Fibroblast of skin of abdomen (primary cell): ENCODE measurements at places on chromosomes 3 and 15.

DNA sequence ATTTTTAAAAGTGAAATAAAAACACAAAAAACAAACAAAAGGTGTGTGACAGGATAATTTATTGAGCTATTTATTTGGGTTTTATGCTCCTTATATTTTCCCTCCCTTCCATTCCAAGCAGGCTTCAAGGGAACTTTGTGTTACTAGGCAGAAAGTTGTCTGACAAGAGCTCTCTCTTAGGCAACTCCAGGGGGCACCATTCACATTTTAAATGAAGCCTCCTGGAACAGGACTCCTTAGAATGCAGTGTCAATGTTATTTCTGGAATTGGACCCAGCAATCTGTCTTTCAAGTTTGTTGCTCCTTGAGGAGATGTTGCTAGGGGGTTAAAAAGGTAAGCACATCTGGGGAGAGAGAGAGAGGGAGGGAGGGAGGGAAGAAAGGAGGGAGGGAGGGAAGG, 5.4 kb upstream of the RFX7 start:
- peak; percentile 44 for DNase-seq

- no peak for DNase-seq
Measured at GRCh38 chr3:53629402-53629723, 135.0 kb downstream of the CACNA1D start.

GRCh38 chr3:61333192-61333961, 82.1 kb upstream of the FHIT start:
- peak; percentile 64 for DNase-seq

DNA sequence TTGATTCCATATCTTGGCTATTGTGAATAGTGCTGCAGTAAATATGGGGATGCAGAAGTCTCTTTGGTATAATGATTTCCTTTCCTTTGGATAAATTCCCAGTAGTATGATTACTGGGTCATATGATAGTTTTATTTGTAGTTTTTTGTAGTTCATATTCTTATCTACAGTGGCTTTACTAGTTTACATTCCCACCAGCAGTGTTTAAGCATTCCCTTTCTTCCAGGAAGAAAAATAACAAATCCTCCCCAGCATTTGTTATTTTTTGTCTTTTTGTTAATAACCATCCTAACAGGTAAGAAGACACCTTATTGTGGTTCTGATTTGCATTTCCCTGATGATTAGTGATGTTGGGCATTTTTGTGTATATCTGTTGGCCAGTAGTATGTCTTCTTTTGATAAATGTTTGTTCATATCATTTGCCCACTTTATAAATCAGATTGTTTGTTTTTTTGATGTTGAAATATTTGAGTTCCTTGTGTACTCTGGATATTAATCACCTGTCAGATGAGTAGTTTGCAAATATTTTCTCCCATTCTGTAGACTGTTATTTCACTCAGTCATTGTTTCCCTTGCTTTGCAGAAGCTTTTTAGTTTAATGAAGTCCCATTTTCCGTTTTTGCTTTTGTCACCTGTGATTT, 163.3 kb upstream of the THRB start:
- no peak for DNase-seq

GRCh38 chr3:192991356-192991755, 73.7 kb upstream of the MB21D2 start:
- no peak for DNase-seq

DNA sequence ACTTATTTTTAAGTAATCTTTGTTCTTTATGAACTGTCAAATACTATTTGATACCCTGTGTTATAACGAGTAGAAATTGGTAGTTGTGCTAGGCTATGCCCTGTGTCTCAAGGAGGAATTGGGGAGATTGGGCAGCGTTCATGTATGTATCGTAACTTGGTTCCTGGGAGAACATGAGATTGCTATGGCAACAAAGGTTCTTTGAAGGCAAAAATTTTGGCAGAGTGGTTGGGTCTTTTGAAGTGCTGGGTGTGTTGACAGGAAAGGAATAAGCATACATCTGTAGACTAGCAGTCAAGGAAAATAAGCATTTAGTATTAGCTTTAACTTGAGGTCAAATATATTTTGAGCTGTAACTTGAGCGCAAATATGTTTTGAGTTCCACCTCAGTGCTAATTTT, 45.3 kb downstream of the TCF12 start:
- DNase-seq, result peak; percentile 16

DNA sequence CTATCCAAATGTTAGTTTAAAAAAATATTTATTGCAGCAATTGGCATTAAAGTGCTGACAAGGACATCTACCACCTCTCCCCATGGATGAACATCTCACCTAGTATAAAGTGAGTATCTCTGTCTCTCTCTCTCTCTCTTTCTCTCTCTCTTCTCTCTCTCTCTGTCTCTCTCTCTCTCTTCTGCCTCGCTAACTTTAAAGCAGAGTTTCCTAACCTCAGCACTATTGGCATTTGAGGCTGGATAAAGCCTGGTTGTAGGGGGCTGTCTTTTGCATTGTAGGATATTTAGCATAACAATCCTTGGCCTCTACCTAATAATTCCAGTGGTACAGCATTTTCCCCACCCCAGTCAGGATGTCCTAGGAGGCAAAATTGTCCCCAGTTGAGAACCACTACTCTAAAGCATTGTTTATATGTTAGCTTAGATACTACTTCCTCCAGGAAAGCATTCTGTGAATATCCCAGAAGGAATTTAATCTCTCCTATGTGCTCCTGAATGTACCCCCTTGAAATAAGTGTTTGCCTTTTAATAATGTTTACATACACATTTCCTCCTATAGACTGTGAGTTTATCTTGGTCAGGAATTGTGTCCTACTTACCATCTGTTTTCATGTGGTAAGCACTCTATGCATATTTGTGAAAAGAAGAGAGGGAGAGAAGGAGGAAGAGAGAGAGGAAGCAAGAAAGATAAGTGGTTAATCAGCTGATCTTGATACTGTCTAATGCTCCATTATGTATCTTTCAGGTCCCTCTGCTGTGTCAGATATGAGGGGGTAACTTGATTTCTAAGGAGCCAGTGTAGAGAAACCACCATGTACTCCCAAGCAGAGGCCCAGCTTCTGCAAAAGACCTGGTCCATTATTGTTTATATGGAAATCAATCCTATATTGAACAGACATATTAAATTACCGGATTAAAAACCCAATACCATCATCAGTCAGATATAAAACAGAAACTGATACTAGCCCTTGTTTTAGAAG, 346.6 kb downstream of the RBMS3 start:
- no peak for DNase-seq

- DNase-seq, result peak; percentile 13
Measured at GRCh38 chr3:42473083-42473932, 29.1 kb upstream of the VIPR1 start.

DNA sequence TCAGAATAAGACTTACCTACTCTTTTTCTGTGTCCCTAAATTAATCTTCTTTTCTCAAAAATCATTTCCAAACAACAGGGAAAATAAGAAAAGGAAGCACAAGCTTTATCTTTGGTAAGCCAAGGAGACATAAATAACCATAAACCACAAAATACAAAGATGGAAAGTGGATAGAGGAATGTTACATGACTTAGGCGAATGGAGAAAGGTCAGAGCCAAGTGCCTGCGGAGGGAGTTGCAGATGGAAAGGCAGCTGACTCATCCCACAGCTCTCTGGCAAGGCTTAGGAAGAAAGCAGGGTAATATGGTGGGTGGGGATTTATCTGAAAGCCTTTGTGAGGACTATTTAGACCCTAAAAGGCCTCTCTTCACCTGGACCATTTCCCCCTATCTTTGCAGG, 72.8 kb downstream of the GALK2 start:
- DNase-seq, result peak; percentile 88

DNA sequence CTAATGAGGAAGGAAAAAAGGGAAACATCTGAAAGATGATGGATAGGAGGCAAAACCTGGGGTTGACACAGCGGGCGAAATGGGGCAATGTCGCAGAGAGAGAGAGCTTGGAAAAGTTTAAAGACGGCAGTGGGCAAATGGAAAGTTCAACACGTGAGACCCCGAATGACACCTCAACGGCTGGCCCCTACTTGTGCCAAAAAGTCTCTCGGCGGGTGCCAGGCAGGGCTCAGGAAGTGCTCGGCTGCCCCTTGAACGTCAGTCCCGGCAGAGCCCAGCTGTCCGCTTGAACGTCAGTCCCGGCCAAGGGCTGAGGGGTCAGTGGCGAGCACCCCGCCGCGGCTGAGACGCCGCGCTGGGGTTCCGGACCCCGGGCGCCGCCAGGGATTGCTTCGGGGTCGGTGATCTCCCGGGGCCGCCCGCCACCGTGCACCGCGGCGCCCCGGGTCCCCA, 658 bp downstream of the EOGT start:
- no peak for DNase-seq

GRCh38 chr3:171791692-171792076, 18.6 kb downstream of the PLD1 start:
- DNase-seq, result no peak

- no peak for DNase-seq
Measured at GRCh38 chr3:29011441-29011840, 269.4 kb upstream of the RBMS3 start.

DNA sequence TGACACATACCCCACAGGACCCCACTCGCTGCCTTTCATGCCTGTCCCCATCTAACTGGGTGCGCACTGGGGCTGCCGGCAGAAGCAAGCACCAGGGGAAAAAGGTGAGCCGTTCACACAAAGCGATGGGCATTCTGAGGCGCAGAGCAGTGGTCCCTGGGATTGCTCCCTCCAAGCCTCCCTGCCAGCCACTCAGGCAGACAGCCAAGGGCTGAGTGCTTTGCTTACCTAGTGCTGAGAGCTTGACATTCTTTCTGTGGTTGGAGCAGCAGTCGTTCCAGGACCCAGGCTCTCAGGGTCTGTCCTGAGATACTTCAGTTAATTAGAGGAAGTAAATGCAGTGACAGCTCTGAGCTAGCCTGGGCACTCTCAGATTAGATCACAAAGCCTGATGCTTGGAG, 5.7 kb downstream of the ESYT3 start:
- peak; percentile 34 for DNase-seq

DNA sequence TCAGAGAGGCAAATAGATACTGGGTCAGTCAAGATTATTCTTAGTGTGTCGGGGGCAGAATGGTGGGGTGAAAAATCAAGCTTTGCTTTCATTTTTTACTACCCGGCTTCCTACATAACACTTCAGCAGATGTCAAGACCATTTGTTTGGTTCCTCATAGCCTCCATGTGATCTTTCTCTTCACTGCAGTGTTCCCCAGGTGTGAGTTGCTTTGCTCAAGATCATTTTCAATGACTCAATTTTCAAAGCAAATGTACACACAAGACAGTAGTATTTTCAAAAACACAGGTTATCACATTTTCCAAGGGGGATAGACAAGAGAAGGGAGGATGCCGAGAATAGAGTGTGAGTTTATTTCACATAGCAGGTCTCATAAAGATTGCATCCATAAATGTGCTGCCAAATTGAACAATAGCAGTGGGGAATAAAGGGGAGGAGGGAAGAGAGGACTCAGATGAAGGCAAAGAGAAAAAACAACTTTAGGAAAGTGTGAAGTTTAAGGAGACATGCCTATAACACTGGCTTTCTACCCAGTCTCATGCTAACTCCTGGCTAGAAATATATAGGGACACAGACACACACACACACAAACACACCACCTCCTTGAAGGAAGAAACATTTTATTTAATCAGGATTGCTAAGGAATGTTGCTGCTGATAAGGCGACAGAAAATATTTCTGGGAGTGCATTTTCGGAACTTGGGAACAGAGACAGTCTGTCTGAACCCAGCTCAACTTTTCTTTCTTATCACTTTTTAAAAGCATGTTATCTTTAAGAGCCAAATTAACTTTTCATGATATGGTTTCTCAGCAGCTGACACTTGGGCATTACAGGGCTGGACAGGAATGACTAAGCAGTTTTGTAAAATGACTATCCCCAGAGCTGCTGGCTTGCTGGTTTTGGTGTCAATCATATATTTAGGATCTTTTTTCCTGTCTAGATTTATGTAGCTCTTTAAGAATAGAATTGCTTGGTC, 402.4 kb downstream of the RBMS3 start:
- DNase-seq, result peak; percentile 44
